ENCODE measurements at places on chromosomes 2 and 18.

DNA sequence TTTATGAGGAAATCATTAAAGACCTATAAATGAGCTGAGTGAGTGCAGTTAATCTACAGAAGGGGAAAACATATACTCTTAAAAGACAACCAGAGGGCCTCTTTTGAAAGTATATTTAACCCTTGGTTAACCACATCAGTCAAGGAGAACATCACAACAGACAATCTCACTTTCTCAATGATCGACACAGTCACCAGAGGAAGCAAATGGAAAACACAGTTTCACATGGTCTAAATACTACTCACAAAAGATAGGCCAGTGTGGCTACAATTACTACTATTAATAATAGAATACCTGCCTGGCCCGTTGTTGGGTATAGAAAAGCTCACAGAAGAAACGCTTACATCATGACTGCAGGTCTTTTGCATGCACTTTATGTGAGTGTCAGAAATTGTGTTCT is 426.2 kb downstream of the NCKAP5 start:
- DNase-seq, result no peak

DNA sequence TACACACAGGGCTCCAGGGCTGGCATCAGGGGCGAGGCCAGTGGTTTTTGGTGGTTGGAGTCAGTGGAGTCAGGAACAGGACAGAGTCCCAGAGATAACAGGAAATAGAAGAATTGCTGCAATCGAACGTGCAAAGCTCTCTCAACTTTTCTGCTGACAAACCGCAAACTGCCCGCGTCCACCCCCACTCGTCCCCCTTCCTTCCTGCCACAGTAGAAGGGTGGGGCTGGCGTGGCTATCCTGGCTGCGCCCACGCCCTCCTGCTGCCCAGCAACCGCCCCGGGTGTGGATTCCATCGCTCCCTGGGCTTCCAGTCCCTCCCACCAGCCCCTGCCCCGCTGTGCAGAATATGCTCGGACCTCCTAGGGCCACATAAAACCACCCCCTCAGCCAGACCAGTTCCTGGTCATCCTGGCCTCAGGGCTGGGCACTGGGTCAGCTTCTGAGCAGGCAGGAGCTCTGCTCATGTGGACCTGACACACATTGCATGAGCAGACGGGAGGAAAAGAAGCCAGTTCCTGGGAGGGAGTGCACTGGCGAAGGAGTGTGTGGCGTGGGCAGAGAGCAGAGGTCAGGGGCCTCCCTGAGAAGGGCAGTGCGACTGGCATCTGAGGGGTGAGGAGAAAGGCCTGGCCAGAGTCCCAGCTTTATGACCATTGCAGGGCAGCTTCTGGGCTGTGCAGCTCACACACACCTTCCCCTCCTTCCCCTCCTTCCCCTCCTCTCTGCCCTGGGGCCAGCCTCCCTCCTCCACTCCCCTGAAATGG is 85.4 kb upstream of the ATG16L1 start:
- no peak for DNase-seq

DNA sequence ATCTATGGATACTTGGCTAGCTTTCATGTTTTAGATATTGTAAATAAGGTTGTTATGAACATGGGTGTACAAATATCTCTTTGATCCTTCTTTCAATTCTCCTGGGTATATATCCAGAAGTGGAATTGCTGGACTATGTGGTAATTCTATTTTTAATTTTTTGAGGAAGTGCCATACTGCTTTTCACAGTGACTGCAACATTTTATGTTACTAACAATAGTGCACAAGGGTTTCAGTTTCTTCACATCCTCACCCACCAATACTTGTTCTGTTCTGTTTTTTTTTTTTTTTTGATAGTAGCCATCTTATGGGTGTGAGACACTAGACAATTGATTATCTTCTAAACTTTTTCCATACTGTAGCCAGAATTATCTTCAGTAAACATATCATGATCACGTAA is 17.3 kb upstream of the NEUROD1 start:
- DNase-seq, result no peak

DNA sequence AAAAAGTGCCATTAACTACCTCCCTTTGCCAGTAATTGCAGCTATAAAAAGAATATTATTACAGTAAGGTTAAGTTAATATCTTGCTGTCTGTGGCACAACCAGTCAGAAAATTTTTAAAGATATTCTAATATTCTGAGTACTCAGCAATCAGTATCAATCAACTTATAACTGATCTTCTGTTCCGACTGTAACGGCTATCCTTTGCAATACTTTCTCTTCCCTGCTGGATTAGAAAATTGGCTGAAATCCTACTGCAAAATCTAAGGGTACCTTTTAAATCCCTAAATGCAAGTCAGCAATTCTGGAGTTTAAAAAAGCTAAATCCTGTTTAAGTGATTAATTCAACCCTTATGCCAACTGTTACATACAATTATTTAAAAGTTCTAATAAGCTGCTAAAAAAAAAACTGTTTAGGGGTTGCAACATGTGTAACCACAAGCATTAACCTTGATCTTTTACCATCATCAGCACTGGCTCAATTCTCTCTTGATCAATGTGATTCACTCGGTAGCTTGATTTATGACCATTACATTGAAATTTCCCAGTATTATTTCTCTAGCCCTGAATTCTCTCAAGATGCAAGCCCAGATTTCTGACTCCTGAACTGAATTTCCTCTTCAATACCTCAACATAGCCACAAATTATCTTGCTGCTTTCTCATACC is 20.5 kb downstream of the GAREM1 start:
- no peak for DNase-seq

- DNase-seq, result no peak
These were observed 15.5 kb downstream of the PPP3R1 start for GRCh38 chr2:68236876-68237275.

GRCh38 chr2:222470802-222471468 is 46.6 kb downstream of the SGPP2 start:
- no peak for DNase-seq
